ENCODE measurements at places on chromosomes 7 and 10.

DNA sequence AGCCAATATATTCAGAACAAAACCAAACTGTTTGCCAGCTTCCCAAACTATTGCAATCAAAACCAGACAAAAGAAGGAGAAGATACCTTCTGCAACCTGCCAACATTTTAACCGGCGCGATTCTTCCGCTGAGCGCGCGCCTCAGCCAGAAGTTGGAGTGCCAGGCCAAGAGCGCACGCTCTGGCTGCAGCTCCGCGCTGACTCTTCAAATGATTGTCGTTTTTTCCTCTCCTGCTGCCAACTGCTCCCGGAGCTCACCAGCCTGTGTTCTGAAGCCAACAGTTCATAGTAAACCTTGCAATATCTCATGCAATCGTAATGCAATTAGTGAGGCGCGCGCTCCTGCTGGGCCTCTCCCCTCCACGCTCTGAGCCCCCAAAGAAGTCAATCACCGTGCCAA, 259.7 kb upstream of the MGMT start:
- DNase-seq, result no peak

- no peak for DNase-seq
Measured at GRCh38 chr10:93445097-93445960, 36.8 kb downstream of the MYOF start.

DNA sequence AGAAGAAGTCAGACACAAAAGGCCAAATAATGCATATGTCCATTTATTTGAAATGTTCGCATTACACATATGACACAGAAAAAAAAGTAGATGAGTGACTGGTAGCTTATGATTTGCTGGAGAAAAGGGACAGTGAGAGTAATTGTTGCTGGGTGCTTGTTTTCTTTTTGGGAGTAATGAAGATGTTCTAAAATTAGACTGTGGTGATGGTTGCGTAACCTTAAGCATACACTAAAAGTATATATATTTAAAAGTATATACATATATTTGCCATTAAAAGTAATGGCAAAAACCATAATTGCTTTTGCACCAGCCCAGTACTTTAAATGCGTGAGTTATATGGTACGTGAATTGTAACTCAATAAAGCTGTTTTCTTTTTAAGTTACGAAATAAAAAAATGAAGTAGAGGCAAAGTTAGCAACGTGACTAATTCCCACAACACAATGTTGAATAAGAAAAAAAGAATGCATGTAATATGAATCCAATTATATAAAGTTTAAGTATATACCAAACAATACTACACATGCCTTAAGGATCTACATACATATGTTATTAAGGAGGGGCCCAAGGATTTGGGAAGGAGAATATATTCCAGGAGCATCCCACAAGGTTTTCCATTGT, 360.4 kb upstream of the CELF2 start:
- DNase-seq, result no peak

DNA sequence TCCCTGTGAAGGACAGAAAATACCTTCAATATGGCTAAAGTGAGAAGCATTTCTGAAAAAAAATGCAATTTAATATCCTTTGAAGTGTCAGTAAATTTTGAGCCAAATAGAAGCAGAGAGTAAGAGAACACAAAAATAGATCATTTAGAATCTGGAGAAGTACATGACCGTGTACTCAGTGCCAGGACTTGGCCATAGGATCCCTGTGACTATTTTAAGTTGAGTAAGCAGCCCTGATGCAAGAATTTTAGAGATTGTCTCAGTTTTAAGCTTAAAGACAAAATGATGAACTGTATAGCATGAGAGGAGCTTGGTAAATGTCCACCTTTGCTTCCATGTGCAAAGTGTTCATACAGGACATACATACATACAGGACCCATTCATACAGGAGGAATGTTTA, 2.5 kb downstream of the PTER start:
- DNase-seq, result no peak

- DNase-seq, result no peak
Measured at GRCh38 chr10:33242931-33243330, 91.5 kb downstream of the NRP1 start.

- no peak for DNase-seq
Measured at GRCh38 chr10:113958631-113959382, 84.9 kb upstream of the ADRB1 start.

DNA sequence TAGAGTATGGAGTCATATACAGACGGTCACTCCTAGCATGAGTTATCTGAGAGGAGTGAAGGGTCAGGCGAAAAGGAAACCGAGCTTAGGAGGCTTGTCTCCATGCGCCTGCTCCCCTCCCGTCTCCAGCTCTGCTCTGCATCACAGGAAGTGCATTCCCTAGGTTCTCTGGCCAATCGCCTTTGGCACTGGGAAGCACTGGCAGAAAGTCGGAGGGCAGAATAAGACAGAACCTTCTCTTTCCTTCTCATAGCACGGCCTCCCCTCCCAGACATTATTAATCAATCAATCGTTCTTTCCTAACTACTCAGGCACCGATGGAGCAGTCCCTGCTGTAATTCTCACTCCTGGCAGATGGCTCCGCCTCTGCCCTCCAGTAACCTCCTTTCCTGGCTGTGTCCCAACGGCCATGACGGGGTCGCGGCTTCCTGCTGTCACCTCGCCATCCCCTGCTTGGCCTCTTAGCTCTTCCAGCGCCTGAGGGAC, 177.1 kb downstream of the FRMD4A start:
- DNase-seq, result no peak

DNA sequence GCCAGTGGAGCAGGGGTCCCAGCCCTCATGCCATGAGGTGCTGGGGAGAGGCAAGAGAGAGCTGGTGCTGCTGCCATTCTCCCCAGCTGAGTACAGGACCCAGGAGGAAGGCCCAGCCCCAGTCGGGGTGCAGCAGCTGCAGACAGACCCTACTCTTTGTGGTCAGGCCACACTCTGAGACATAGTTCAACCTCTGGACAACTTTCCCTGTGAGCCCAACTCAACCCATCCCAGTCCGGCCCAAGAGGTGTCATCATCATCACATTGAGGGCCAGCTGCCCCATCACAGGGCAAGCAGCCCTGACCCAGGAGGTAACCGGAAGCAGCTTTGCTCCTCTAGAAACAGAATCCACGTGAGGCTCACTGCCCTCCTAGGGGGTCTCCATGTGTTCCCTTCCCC, 133.8 kb upstream of the KCNMA1 start:
- DNase-seq, result no peak
